Adrenal gland (tissue), 19 donors: ENCODE measurements at places on chromosomes 11 and 22. TPM values are rescaled to one million over a fixed set of nuclear protein-coding genes. Genes with fewer than 3 reads are reported as not detected.

- H3K4me1 ChIP-seq, result peaks cover 19% of the 10 kb centered on the region
- no peaks in the 10 kb centered on the region for H3K27me3 ChIP-seq
- peaks cover 100% of the 10 kb centered on the region for H3K36me3 ChIP-seq
- no peak for DNase-seq
Observed at GRCh38 chr22:30344447-30345200, 12.1 kb downstream of the SF3A1 start.

- no peak overlapping the region for H3K4me3 ChIP-seq
- H3K4me1 ChIP-seq, result no peaks in the 10 kb centered on the region
- peaks cover 4% of the 10 kb centered on the region for H3K27me3 ChIP-seq
Observed at GRCh38 chr11:106442032-106442431, 364.6 kb downstream of the AASDHPPT start.

GRCh38 chr11:74023276-74023675 is 14.4 kb upstream of the UCP3 start:
- DNase-seq, result no peak
- no peaks in the 10 kb centered on the region for H3K27me3 ChIP-seq
- H3K4me1 ChIP-seq, result peaks cover 42% of the 10 kb centered on the region
- H3K36me3 ChIP-seq, result no peaks in the 10 kb centered on the region
- H3K27ac ChIP-seq, result no peak overlapping the region
- H3K4me3 ChIP-seq, result no peak overlapping the region

DNA sequence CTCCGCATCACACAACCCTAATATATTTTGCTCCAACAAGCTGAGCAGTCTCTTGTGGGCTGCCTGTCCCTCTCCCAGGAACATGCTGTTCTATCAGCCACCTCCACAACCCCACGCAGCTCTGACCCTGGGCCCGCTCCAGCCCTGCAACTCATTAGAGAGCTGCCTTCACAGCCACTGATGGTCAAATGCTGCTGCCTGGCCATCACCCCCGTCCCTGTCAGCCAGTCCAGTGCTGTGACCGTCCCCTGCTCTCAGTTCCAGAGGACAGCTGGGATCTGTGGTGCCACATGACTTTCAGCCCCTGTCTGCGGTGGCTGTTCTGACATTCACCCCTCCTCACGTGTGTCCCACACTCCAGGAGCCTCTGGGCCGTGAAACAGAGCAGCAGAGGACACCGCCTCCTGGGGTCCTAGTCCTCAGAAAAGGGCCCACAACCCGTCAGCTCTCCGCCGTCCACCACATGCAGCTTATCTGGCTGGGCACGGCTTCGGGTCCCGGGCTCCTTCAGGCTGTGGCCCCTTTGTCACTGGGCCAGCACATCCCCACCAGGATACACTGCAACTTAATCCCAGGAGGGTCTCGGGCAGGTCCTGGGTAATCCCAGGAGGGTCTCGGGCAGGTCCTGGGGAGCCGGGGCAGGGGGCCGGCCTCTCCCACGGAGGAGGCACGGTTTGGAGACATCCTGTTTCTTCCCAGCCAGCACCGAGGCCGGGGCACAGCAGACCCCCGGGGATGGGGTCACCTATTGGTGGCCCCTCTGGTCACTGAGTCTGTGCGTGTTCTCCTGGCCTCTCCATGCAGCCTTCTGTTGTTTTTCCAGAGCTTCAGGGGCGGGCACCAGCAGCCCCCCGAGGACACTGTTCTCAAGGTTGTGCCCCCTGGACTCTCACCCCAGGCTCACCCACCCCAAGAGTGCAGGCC is 15.1 kb downstream of the CRELD2 start:
- H3K27me3 ChIP-seq, result peaks cover 6% of the 10 kb centered on the region
- DNase-seq, result peak; percentile 86
- H3K27ac ChIP-seq, result peak overlapping the region; percentile 84
- no peaks in the 10 kb centered on the region for H3K36me3 ChIP-seq

DNA sequence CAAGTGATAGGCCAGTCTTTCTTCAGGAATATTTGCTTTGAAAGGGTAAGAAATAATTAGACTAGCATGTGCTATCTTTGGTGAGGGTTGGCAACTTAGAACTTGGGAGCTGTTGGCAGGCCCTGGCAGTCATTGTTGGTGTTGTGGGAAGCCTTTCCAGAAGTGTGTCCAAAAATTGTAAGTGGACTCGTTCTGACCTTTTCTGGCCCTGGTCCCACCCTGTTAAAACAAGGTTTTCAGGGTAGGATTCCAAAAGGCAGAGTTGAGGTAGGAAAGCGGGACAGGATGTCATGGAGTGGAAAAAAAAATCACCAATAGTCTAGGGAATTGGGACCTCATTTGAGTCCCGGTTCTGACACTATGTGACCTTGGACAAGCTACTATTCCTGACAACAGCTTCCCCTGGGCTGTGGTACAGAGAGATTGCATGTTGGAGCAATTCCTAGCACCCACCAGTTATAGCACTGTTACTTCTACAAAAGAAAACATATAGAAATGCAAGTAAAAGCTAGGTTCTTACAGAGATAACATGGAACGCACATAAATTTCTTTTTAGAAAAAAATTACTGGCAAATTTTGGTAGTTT is 299.3 kb upstream of the DDI1 start:
- no peaks in the 10 kb centered on the region for H3K27me3 ChIP-seq
- H3K36me3 ChIP-seq, result no peaks in the 10 kb centered on the region
- H3K4me3 ChIP-seq, result no peak overlapping the region
- H3K4me1 ChIP-seq, result no peaks in the 10 kb centered on the region
- H3K27ac ChIP-seq, result no peak overlapping the region
- no peak for DNase-seq

GRCh38 chr11:2987881-2988861 is 4.0 kb downstream of the NAP1L4 start:
- no peaks in the 10 kb centered on the region for H3K36me3 ChIP-seq
- H3K4me1 ChIP-seq, result peaks cover 65% of the 10 kb centered on the region
- H3K4me3 ChIP-seq, result no peak overlapping the region
- peak; percentile 49 for DNase-seq

GRCh38 chr22:20524004-20524481 is 16.6 kb downstream of the MED15 start:
- DNase-seq, result peak; percentile 41
- no peaks in the 10 kb centered on the region for H3K27me3 ChIP-seq
- H3K4me3 ChIP-seq, result no peak overlapping the region
- H3K36me3 ChIP-seq, result peaks cover 21% of the 10 kb centered on the region

Gene UPK2
- total RNA-seq, result not detected

- H3K4me3 ChIP-seq, result peak overlapping the region; percentile 89
- no peaks in the 10 kb centered on the region for H3K36me3 ChIP-seq
- peak; percentile 85 for DNase-seq
- peak overlapping the region; percentile 87 for H3K27ac ChIP-seq
- H3K27me3 ChIP-seq, result no peaks in the 10 kb centered on the region
Observed at GRCh38 chr11:118918128-118918685, 7.5 kb downstream of the BCL9L start.
